Coronary artery (tissue), 2 donors: ENCODE measurements at places on chromosomes 2 and 18.

GRCh38 chr2:232515639-232516038 is 4.5 kb upstream of the PRSS56 start:
- DNase-seq = no peak

GRCh38 chr2:168375195-168375798 is 80.8 kb upstream of the CERS6 start:
- DNase-seq = no peak

DNA sequence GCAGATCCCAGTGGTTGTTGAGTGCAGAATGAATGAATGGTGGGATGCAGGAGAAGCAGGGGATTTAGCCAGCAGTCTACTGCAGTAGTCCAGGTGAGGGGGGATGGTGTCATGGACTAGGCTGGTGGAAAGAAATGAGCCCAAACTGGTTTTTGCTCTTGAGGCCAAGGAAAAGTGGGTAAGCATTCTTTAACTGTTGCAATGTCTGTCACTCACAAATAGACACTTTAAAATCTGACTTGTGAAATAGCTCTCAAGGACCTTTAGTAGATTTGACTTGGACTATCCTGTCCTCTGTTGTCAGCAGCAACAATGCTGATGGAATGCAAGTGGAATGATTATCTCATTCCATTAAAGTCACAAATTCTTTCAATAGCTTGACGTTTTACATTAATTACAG is 37.5 kb upstream of the STK17B start:
- DNase-seq = no peak

DNA sequence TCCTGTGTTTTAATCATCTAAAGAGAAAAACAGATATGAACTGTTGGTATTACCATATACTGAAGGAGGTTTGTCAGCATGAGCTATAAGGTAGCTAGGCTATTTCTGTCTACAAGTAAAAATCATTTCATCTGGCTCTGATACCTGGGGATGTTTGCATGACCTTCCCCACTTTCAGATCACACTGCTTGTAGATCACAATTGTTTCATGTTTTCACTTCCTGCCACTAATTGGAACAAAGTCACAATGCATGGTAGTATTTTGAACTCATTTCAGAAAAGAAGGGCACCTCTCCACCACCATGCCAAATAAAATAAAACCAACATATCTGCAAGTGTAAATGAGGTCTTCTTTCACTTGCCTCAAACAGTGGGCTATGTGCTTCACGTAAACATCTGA is 37.8 kb downstream of the NYAP2 start:
- no peak for DNase-seq

- no peak for DNase-seq
These were observed 22.2 kb upstream of the STK25 start for GRCh38 chr2:241530571-241530970.

DNA sequence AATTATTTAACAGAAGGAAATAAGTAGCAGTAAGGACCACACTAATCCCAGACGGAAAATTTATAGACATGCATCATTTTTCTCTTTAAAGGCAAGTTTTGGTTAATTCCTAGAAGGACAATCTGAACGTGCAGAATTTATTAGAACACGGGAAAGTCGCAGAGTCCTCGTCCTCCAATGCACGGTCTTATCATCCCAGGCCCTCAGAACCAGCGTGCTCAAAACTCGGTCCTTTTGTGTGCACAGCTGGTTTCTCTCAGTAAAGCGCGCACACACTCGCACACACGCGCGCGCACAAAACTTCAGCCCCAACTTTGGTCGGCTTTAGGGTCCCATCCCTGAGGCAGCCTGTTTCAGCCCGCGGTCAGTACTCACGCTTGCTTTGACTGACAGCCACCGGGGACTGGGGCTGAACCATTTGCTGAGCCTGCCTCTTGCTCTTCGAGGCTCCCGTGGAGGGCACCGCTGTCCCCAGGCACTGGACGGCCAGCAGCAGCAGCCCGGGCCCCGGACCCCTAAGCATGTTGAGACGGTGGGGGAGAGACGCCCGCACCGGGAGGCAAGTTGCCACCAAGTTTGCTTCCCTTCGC is 493 bp downstream of the FN1 start:
- no peak for DNase-seq

- no peak for DNase-seq
These were observed 1309.8 kb upstream of the NRXN1 start for GRCh38 chr2:52341732-52342131.

- DNase-seq = no peak
These were observed 6.1 kb downstream of the SOS1 start for GRCh38 chr2:39114771-39115170.

DNA sequence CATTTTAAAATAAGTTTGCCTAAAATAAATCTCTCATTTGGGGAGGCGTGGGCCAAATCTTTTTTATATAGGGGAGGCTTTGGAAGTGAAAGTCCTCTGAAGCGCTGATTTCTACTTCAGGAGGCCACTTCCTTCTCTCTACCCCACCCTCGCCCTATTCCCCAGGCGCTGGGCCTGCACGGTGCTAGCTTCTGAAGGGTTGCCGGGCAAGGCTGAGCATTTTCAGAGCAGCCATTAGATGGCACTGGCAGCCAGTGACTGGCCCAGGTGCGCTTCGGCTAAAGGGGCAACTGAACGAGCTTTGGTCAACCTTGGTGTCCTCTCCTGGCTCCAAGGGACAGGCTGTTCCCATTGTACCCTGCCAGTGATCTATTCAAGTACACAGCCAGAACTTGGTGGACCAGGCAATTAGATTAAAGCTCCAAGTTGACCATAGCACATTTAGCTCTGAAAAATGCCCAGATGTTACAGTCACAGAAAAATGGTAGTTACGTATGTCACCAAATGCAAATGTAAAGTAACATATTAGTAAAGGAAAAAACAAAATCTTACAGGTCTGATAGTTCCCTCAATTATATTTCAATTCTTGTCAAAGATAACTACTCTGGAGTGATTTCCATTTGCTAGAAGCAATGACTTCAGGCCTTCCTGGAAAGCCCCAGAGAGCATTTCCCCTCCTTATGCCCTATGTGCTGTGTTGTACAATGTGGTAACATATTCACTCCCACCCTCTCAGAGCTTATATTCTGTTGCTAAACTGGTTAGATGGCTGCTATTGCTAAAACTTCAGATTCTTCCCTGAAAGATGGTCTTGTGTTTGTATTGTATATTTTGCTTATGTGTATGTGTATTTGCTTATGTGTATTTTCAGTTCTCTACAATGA is 2.1 kb downstream of the POMC start:
- DNase-seq = no peak

- DNase-seq = peak; percentile 19
These were observed 24.3 kb downstream of the KLHL29 start for GRCh38 chr2:23409248-23409647.

DNA sequence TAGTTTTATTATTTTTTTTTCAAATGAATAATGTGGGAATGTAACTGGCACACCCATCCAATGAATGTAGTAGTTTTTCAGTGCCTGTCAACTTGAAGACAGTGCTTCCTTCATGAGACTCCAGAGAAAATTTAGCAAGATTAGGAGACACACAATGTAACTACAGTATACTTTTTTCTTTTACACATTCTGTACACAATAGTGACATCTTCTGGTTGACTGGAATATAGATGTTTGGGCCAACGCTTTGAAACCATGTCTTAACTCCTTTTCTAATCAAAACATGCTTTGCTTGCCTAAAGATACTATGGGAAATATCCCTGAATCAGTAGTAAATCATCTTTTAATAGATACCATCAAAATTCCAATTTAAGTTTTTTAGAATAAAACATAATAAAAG is 229.5 kb upstream of the ZC3H15 start:
- DNase-seq = no peak

DNA sequence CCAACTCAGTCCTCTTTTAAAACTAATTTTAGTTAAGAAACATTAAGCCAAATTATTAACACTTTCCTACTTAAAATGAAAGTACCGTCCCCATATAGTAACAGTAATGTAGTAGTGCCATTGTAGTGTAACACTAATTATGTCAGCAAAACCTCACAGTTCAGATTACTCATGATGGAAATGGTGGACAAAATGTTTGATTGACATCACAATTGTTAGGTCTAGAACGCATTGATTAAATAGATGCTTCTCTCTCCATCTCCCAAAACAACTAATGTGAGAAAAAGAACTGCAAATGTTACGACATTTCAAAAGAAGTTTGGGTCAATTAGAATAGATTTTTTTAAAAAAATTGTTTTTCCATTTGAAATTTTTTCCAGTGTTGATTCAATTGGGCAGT is 1.2 kb upstream of the ATF2 start:
- no peak for DNase-seq

- no peak for DNase-seq
These were observed at the start of gene NETO1 for GRCh38 chr18:72867746-72868584. TSS of gene NETO1 (minus strand) at chr18:72867987. CDS start at chr18:72867291, 696 bp downstream.

- no peak for DNase-seq
These were observed 13.0 kb downstream of the MTERF4 start for GRCh38 chr2:241088791-241089732.

DNA sequence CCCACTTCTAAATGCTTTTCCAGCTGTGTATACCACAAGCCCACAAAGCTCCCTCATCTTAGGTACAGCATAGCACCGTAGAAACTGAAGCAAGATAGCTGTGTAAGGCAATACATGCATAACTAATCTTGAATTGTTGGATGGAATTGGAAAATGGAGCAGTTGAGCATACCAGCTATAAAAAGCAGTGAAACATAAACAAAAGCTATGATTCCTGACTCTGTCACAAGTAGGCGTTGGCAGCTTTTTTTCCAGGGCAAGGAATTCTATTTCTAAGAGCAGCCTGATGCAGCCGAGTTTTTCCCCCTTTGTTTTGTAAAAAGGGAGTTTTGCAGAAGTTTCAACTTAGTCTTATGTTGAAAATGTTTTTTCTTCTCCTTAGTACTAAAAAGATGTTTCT is 32.4 kb downstream of the MOGAT1 start:
- DNase-seq = no peak

GRCh38 chr2:238240757-238241711 is 1.2 kb upstream of the HES6 start:
- peak; percentile 73 for DNase-seq

- no peak for DNase-seq
These were observed 236.1 kb downstream of the FHOD3 start for GRCh38 chr18:36533446-36534153.
